GM10248 (cell line): ENCODE measurements at places on chromosomes 6 and 20.

- peak; percentile 45 for DNase-seq
Observed at GRCh38 chr6:159017757-159018559, 18.0 kb upstream of the RSPH3 start.

- DNase-seq = no peak
Observed at GRCh38 chr6:156597095-156597494, 180.1 kb upstream of the ARID1B start.

DNA sequence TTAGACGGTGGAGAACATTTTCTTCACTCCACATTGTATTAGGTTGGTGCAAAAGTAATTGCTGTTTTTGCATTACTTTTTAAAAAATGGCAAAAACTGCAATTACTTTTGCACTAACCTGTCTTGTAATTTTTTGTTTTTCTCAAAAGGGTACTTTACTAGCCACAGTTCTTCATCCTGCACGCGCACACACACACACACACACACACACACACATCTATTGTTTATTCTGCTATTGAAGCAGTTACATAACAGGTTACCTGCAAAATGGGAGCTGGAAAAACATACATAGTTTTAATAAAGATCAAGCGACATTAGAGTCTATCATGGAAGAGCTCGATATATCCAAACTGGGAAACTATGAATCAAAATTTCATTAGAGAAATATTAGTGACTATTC, 235.2 kb downstream of the SIM1 start:
- DNase-seq = no peak

GRCh38 chr20:7571521-7572055, 368.7 kb downstream of the HAO1 start:
- no peak for DNase-seq

GRCh38 chr20:62254021-62254724, 15.9 kb downstream of the OSBPL2 start:
- DNase-seq = no peak

- DNase-seq = no peak
Observed at GRCh38 chr6:83442752-83443151, 11.9 kb upstream of the ME1 start.

DNA sequence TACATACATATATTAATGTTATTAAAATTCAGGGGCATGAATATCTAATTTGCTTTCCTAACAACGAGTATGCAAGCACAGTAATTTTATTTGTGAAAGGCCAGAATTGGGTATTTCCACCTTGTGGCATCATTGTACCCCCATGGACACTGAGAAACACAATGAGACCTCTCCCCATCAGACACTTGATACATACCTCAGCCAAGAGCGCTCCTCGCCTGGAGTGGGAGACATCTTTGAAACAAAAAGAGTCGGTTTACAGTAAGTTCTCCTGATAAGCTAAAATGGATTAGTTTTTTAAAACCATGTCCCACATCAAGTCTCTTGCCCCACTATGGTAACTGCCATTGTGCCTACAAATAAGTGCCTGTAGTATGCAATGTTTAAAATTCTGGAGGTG, 2.1 kb downstream of the CNR1 start:
- DNase-seq = no peak

DNA sequence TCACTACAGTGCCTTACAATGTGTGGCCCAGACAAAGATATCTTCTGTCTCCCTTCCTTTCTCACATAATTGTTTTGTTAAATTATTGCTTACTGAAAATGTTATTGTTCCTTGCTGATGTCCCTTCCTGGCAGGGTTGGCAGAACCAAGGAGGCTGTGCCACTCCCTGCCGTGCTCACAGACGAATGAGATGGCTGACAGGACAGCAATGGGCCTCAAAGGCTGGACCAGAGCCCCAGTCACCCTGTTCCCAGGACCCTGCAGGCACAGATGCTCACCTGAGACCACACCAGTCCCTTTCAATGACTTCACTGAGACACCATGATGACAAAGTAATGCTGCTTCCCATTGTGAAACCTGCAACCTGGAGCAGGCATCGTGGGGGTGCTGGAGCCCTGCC, 375.1 kb downstream of the HACE1 start:
- DNase-seq = no peak

- no peak for DNase-seq
Observed at GRCh38 chr20:41412324-41413120, 45.9 kb upstream of the EMILIN3 start.

DNA sequence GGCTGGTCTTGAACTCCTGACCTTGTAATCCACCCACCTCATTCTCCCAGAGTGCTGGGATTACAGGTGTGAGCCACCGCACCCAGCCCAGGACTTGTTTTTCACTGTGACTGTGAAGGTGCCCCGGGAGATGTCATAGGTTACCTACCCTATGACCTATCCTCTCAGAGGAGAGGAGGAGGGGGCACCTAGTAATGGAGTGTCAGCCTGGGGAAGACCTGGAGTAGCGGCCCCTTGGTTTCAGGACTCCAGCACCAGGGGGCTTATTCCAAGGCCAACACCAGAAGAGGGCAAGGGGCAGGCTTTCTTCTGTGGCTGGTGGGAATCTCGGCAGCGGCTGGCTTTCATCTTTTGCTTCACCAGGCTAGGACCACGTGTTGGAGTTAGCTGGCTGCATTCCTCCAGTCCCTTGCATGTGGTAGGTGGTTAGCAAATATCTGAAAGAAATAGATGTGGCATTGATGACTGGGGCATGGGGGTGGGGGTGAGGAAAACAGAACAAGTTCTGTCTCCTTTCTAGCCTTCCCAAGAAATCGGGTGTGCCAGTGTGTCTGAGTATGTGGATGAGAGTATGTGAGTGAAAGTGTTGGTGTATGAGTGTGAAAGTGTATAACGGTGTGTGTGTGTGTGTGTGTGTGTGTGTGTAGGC, 7.9 kb upstream of the ITPR3 start:
- DNase-seq = no peak

DNA sequence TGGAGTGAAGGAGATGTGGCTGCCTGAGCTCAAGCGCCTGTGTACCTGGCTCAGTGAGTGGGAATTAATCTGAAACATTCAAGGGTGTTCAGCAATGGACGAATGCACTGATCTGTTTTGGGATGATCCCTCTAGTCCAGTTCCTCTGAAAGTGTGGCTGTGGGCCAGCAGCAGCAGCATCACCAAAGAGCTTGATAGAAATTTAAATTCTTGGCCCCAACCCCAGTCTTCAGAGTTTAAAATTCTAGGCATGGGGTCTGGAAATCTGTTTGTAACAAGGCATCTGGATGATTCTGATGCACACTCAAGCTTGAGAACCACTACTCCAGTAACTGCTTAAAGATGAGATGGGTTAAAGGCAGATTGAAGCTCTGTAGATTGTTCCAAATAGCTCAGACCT, 59.2 kb downstream of the STMND1 start:
- no peak for DNase-seq

DNA sequence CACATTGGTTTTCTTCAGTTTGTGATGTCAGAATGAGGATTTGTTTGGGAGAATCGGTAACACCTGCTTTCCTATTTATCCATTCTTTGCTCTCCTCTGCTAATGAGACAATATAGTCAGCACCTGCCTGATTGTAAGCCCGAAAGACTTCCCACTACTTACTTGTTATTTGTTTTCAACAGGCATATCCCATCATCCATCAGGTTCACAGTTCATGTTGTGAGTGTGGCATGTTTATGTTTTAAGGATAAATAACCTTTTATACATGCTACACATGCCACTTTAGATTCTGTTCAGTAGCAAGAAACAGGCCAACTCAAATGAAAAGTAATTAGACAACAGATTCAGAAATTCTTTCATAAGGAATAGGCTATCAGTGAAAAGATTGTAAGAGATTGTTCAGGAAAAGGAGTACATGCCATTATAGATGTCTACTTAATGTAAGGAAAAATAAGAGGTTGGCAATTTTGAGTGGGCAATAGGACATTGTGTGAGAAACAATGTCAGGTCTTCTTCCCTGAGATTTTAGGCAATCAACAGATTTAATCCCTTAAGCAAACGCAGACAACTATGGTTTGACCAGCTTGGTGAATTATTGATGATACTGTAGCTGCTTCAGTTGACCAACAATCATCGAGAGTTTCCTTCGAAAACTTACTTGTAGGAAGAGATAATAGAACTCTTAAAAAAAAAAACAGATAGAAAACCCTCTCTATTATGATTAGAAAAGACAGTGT, 7.9 kb upstream of the GPRC6A start:
- DNase-seq = no peak

- DNase-seq = no peak
Observed at GRCh38 chr6:101716810-101717209, 323.3 kb downstream of the GRIK2 start.

- peak; percentile 35 for DNase-seq
Observed at GRCh38 chr6:150491131-150491810, 108.4 kb upstream of the PLEKHG1 start.

DNA sequence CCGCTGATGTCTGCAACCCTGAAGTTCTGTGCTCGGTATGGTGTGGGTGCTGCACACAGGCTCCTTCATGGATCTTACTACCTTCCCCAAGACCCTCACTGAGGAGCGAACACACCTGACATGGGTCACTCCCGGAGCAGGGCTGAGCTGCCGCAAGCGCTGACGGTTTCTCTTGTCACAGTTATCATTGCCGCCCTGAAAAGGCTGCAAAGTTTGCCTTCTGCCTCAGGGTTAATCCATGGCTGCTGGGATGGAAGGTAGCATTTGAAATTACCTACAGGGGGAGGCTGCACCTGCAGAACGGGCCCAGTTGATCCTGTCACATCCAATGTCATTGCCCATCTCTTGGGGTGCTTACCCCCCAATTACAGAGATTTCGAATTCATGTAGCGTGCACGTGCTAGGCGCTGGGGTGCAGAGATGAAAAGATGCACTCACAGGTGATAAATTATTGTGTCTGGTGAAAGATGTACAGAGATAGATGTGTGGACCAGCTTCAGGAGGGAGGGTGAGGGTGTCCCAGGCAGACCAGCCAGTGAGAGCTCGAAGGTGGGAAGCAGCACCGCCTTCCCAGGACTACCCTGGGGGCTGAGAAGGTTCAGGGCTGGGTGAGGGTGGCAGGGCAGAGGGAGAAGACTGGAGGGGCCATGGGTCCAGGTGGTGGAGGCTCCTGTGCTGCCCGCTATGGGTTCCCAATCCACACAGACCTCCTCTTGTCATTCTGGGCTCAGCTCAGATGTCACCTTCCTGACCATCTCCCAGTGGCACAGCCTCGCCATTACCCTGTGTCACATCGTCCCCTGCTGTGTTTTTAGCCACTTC, 120.1 kb downstream of the SYCP2 start:
- DNase-seq = no peak

DNA sequence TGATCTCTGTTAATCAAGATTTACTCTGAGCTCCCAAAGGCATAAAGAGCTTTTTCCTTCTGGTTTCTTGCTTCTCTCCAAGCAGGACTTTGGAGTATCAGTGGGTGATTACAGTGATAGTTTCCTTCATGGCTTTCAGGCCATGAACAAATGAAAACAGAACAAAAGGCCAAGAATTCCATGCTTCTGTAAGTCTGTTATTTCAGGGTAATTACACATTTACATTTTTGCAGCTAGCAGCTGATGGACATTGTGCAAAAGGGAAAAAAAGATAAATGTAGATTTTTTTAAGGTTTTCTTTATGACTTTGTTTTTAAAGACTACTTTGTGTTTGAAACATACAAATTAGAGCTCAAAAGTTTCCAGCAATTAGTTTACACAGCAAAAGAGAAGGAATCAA, 441.6 kb downstream of the PLCB1 start:
- DNase-seq = no peak

DNA sequence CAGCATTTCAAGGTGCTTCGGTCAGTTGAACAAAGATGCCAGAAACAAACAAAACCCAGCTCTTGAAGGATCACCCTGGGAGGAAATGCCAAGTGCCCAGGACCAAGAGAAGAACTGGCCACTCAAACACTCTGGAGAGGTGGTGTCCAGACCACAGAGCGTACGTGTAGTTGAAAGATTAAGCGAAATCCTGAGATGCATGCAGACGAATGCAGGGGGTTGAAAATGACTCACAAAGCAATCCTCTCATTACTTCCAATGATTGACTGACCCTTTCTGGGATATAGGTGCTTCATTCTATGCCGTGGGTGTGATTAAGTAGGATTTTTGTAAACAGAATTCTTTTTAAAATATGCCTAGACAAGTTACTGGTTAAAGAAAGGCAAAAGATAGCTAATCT, 71.5 kb upstream of the ATXN1 start:
- DNase-seq = no peak

DNA sequence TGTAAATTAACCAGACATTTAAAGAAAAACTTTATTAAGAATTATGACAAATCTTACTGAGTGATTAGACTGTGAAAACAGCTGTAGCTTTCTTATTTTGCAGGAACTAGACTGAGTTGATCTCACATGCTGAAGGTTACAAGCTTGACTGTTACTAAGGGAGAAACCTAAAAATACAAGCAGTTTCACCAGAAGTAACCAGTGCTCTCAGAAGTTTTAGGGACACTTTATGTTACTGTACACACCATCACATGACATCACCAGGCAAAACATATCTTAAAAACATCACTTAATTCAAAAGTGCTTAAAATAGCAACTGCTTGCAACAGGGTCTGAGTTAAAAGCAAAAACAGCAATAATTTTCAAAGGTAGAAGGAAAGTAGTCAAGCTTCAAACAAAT, 5.4 kb downstream of the FBXO30 start:
- peak; percentile 13 for DNase-seq
